ENCODE measurements at places on chromosomes 3 and 15. TPM values are rescaled to one million over a fixed set of nuclear protein-coding genes. Genes with fewer than 3 reads are reported as not detected.

DNA sequence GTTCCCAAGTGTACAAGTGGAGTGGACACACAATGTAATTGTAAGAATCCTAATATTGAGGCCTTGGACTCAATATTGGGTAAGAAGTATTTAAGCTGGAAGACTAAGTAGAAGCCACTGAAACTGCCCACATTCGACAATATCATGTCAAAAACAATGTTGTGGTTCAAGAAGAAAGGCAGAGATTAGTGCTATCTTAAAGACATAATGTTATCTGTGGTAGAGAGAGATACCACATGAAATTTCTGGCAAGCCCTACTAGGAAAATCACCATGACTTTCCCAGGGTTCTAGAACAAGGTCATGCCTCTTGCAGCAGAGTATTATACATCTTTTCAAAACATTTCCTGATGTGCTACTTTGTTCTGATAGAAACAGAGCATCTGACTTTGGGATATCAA, 192.6 kb downstream of the RAP2B start:
- no peak for DNase-seq

GRCh38 chr3:86949850-86950249, 41.1 kb downstream of the VGLL3 start:
- no peak for DNase-seq

MGLL gene
- polyA plus RNA-seq: 24.5 TPM

DNA sequence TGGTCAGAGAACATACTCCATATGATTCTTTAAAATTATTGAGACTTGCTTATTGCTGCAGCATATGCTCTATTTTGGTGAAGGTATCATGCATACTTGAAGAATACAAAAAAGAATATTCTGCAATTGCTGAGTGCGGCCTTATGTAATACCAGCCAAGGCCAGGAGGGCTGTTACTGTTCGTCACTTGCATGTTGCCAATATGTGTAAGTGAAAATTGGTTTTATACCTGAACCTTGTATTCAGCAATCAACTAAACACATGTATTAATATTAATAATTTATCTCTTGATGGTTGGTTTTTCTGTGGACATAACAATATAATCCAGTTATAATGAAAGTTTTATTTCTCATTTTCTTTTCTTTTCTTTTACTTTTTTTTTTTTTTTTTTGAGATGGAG, 13.9 kb upstream of the GABRA5 start:
- DNase-seq: no peak

Measured in forelimb muscle (tissue), 1 donor.